ENCODE measurements at places on chromosomes 3 and 15.
A peak's percentile ranks its signal among the peaks of the same experiment; 100 is the strongest.

GRCh38 chr3:48215466-48215865, 7.8 kb upstream of the CAMP start:
- no peaks in the 10 kb centered on the region for H3K36me3 ChIP-seq
- ATAC-seq = no peak
- H3K4me1 ChIP-seq = no peaks in the 10 kb centered on the region
- no peak overlapping the region for H3K27ac ChIP-seq

GRCh38 chr3:33001889-33002288, 50.4 kb downstream of the CCR4 start:
- H3K4me1 ChIP-seq = peaks cover 56% of the 10 kb centered on the region
- ATAC-seq = peak; percentile 42
- peak overlapping the region; percentile 78 for H3K4me3 ChIP-seq
- peaks cover 93% of the 10 kb centered on the region for H3K36me3 ChIP-seq

DNA sequence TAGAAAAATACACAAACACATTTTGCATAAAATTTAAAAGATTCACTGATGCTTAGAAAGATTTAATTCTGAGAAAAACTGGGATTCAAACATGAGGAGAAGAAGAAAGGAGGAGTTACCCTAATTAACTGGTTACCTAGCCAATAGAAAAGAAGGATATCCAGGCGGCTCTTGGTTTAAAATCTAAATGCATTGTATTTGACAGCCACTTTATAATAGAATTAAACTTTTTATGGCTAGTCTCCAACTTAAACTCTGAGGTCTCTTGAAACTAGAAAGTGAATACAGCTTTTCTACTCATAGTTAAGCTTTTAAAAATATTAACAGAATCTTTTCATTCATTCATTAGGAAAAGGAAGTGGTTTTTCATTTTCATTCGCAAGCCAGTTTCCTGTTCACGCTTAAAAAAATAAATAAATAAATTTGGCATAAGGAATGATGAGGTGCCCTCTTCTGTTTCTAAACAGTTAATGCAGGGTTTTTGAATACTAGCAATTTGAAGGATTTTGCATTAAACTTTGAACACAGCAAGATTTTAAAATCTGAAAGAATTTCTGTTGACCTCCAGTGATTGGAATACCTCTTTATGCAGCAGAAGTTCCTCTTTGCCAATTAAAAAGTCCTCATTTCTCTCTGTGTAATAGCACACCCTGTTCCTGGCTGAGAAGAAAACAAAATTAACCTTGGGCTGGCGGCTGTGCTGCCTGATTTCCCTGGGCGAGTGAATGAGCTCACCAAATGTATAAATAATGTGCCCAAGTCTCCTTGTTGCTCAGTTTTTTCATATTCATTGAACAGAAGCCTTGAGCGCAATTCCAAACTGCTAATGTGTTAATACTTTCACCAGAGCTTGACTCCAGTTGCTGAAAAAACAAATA, 105.1 kb downstream of the ZMAT3 start:
- no peaks in the 10 kb centered on the region for H3K27me3 ChIP-seq
- ATAC-seq = no peak
- no peak overlapping the region for H3K4me3 ChIP-seq

- no peaks in the 10 kb centered on the region for H3K36me3 ChIP-seq
- H3K27ac ChIP-seq = peak overlapping the region; percentile 88
- no peak overlapping the region for H3K4me3 ChIP-seq
- no peaks in the 10 kb centered on the region for H3K27me3 ChIP-seq
- peaks cover 31% of the 10 kb centered on the region for H3K4me1 ChIP-seq
Measured at GRCh38 chr3:122101646-122102045, 46.5 kb downstream of the CD86 start.

GRCh38 chr3:151875759-151876158, 2.3 kb downstream of the SUCNR1 start:
- peaks cover 8% of the 10 kb centered on the region for H3K27me3 ChIP-seq
- peaks cover 4% of the 10 kb centered on the region for H3K4me1 ChIP-seq
- ATAC-seq = no peak
- H3K27ac ChIP-seq = no peak overlapping the region
- H3K4me3 ChIP-seq = no peak overlapping the region

DNA sequence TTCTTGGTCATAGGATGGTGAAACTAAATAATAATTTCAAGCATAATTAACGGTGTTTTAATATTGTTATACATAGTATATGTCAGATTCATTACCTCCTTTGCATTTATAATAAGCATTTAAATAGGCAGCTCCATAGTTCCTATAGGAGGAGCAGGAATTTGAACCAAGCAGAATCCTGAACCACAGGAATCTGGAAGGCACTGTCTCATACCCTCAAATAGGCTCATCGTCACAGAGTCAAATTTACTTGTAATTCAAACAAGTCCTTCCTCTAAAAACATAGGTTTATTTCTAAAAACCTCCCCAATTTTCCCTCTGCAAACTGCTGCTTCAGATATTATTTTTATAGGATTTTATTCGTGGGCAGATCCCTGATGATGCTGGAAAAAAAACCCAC, 376.3 kb upstream of the ARHGEF26 start:
- no peak overlapping the region for H3K4me3 ChIP-seq
- no peak overlapping the region for H3K27ac ChIP-seq
- no peaks in the 10 kb centered on the region for H3K27me3 ChIP-seq
- ATAC-seq = no peak

GRCh38 chr3:189710620-189711402, 79.6 kb downstream of the TP63 start:
- H3K27me3 ChIP-seq = no peaks in the 10 kb centered on the region
- peaks cover 6% of the 10 kb centered on the region for H3K4me1 ChIP-seq
- no peak overlapping the region for H3K27ac ChIP-seq
- H3K36me3 ChIP-seq = no peaks in the 10 kb centered on the region

GRCh38 chr3:164024786-164025185, 1053.5 kb downstream of the SI start:
- no peak for ATAC-seq
- no peaks in the 10 kb centered on the region for H3K36me3 ChIP-seq
- H3K27ac ChIP-seq = no peak overlapping the region
- no peaks in the 10 kb centered on the region for H3K4me1 ChIP-seq
- no peak overlapping the region for H3K4me3 ChIP-seq
- no peaks in the 10 kb centered on the region for H3K27me3 ChIP-seq

- H3K36me3 ChIP-seq = peaks cover 89% of the 10 kb centered on the region
- H3K27me3 ChIP-seq = no peaks in the 10 kb centered on the region
- H3K27ac ChIP-seq = no peak overlapping the region
- no peak overlapping the region for H3K4me3 ChIP-seq
- ATAC-seq = no peak
- H3K4me1 ChIP-seq = peaks cover 24% of the 10 kb centered on the region
Measured at GRCh38 chr3:67009716-67010115, 11.6 kb downstream of the KBTBD8 start.

DNA sequence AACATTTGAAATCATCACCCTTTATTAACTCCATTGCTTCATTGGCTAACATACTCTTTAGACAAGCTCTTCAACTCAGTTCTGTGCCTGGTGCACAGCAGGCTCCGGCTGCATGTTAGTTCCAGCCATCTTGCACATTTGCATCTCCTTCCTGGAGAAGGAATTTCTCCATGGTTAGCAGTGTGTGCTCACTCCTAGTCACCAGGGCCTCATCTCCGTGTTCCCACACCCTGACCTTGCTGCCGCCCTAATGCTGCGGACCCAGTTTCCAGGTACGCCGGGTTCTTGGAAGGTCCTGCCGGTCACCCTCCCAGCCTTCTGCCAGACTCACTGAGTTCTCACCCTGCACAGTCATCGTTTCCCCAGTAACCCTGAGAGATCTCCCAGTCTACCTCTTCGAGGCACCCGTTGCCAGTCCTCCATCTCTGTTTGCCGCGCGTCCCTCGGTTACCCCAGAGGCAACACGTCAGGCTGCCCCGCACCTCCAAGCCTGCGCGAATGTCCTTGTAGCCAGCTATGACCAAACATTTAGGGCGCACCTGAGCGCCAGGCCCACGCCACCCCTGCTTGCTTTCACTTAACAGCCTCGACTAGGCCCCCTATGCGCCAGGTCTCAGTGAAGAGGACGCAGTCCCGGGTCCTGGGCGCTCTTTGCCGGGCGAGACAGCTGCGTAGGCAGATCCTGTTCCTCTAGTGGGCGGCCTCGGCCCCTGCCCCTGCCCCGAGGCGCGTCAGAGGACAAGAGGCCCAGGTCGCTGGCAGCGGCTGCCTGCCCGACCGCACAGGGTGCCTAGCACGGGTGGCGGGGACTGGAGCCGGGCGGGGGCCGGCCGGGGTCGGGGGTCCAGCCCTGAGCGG, 747 bp upstream of the ZNF592 start:
- H3K27ac ChIP-seq = peak overlapping the region; percentile 99
- peak; percentile 71 for ATAC-seq
- H3K4me1 ChIP-seq = peaks cover 37% of the 10 kb centered on the region
- peaks cover 34% of the 10 kb centered on the region for H3K36me3 ChIP-seq
- H3K27me3 ChIP-seq = no peaks in the 10 kb centered on the region

DNA sequence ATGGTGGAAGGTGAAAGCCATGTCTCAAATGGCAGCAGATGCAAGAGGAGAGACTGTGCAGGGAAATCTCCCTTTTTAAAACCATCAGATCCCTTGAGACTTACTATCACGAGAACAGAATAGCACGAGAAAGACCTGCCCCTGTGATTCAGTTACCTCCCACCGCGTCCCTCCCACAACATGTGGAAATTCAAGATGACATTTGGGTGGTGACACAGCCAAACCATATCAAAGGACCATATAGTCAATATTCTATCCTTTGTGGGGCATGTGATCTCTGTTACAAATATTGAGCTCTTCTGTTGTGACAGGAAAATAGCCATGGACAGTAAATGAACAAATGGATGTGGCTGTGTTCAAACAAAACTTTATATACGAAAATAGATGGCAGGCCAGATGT, 77.2 kb upstream of the ACKR4 start:
- peak; percentile 27 for ATAC-seq
- no peaks in the 10 kb centered on the region for H3K27me3 ChIP-seq
- H3K27ac ChIP-seq = no peak overlapping the region
- no peak overlapping the region for H3K4me3 ChIP-seq
- H3K4me1 ChIP-seq = peaks cover 12% of the 10 kb centered on the region

GRCh38 chr15:27757052-27757451, 342.1 kb downstream of the OCA2 start:
- ATAC-seq = no peak
- H3K27me3 ChIP-seq = no peaks in the 10 kb centered on the region
- H3K36me3 ChIP-seq = no peaks in the 10 kb centered on the region
- no peaks in the 10 kb centered on the region for H3K4me1 ChIP-seq
- no peak overlapping the region for H3K4me3 ChIP-seq
- H3K27ac ChIP-seq = no peak overlapping the region

DNA sequence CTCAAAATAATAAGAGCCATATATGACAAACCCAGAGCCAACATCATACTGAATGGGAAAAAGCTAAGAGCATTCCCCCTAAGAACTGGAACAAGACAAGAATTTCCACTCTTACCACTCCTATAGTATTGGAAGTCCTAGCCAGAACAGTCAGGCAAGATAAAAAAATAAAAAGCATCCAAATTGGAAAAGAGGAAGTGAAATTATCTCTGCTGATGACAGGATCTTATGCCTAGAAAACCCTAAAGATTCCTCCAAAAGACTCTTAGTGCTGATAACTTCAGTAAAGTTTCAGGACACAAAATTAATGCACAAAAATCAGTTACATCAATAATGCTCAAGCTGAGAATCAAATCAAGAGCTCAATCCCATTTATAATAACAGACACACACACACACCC, 45.9 kb upstream of the SLC2A2 start:
- H3K27ac ChIP-seq = no peak overlapping the region
- ATAC-seq = no peak
- H3K4me3 ChIP-seq = no peak overlapping the region
- H3K27me3 ChIP-seq = no peaks in the 10 kb centered on the region
- H3K4me1 ChIP-seq = peaks cover 4% of the 10 kb centered on the region

GRCh38 chr15:78315686-78316282, 16.4 kb upstream of the SKIC8 start:
- H3K27me3 ChIP-seq = peaks cover 8% of the 10 kb centered on the region
- no peak overlapping the region for H3K4me3 ChIP-seq
- no peak overlapping the region for H3K27ac ChIP-seq
- no peak for ATAC-seq

- H3K27me3 ChIP-seq = no peaks in the 10 kb centered on the region
- ATAC-seq = peak; percentile 92
- H3K4me3 ChIP-seq = peak overlapping the region; percentile 40
- no peaks in the 10 kb centered on the region for H3K36me3 ChIP-seq
Measured at GRCh38 chr15:59590027-59590426, 21.6 kb upstream of the GCNT3 start.

DNA sequence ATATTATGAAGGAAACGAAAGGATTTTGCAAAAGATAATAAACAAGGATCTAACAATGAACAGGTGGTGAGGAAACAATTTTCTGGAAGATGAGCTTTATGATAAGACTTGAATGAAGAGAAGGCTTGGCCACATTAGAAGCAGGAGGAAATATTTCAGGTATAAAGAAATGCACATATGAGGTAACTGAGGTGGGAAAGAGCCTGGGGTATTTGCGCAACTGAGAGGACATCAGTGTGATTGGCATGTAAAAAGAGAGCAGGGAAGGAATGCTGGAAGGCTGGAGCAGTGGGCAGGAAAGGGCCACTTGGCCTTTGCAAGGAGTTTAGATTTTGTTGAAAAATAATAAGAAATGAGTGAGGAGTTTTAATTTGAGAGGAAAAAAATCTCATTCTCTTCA, 414.4 kb upstream of the TMCO5A start:
- H3K4me3 ChIP-seq = no peak overlapping the region
- H3K27ac ChIP-seq = no peak overlapping the region
- H3K36me3 ChIP-seq = no peaks in the 10 kb centered on the region
- no peak for ATAC-seq

GRCh38 chr3:82496890-82497560, 735.6 kb upstream of the GBE1 start:
- H3K4me3 ChIP-seq = no peak overlapping the region
- no peak overlapping the region for H3K27ac ChIP-seq
- H3K27me3 ChIP-seq = no peaks in the 10 kb centered on the region
- H3K4me1 ChIP-seq = no peaks in the 10 kb centered on the region
- no peaks in the 10 kb centered on the region for H3K36me3 ChIP-seq

DNA sequence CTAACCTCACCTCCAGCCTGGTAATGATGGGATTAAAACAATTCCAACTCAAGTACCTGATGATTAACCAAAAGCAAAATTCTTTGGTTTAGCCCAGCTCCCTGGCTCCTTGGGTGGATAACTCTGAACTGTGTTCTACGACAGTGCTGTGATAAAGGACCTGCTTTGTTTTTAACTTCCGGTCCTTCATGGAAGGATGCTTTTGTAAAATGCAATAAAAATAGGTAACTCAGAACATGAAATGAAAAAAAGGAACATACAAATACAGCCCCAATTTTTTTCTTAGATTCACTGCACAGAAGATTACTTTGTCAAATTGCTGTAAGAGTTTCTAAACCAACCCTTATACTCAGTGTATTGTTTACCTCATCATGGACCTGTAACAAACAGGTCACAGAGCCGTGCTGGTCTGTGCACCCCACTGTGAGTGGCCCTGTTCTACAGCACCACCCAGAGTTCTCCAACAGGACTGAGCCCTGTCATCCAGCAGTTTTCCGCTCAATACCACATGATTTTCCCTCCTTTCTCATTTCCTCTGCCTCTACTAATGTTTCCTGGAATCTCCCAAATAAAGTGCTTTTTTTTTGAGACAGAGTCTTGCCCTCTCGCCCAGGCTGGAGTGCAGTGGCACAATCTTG, 4.9 kb upstream of the PCYT1A start:
- no peaks in the 10 kb centered on the region for H3K27me3 ChIP-seq
- H3K4me3 ChIP-seq = no peak overlapping the region
- H3K36me3 ChIP-seq = peaks cover 5% of the 10 kb centered on the region

All from activated T-helper 17 cell treated with anti-CD3 and anti-CD28 coated beads, Interleukin-2, amount 50 U/mL, for 72 hours (primary cell).